ENCODE measurements at places on chromosomes 7 and 10.

GRCh38 chr7:32062150-32062549 lies 8.1 kb downstream of the PDE1C start:
- no peak for DNase-seq

DNA sequence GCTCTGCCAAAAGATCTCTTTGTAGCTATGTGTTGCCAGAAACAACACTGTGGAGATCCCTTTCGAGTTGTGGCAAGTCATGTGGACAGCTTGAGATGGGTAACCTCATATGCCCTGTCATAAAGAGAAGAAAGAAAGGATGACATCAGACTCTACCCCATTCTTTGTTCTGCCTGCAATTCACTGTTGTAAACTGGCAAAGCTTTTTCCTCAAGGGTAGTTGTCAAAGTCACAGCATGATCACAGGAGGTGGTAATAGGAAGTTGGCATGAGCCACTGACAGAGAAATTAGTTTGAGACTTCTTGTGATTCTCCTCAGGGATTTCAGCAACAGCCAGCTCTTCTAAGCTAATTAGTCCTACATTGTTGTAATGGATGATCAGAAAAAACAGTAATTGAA lies 19.4 kb upstream of the MINDY3 start:
- no peak for DNase-seq

DNA sequence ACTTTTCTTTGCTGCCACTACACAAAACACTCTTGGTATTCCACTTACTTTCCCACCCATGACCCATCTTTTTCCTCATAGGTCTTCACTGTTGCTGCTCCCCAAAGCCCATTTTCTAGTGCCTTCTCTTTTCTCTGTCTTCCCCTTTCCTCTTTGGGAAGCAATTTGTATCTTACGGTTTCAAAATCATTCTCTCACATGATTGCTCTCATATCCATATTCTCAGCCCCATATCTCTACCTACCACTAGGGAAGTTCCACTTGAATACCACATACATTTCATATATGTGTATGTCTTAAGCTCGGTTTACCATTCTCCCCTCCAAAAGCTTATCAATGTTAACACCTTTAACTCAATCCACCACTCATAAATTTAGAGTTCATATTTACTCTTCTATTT lies 3.2 kb upstream of the UBE2D1 start:
- no peak for DNase-seq

DNA sequence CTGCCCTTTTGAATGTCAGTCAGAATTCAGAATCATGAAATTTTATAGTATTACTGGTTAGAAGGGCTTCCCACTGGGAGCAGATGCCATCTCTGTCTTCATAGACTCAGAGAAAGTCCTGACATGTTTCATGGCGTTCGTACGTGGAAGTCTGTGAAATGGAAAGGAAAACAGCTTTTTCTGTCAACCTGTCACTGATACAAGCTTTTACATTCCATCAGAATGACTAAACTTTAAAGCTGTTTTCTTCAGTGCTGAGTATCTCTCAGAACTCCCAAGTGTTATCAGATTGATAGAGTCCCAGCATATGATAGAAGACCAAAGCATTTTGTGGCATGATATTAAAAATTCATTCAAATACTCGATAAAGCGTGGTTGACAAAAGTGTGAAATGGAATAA lies 726.7 kb upstream of the GALNT17 start:
- no peak for DNase-seq

DNA sequence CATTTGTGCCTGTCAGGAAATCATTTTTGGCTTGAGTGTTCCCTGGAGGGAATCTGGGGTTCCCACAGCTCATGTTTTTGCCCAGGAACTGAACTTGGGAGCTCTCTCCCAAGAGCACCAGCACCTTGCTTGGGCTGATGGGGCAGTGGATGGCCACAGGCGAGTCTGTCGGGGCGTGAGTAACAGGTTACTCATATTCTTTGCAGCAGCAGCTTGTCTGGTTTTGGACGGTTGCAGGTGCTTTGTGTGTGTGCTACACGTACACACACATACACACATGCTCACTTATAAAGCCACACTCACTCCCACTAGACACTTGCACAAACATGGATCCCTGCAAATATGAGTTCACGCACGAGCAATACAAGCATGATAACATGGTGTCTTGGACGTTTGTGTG lies 2.9 kb upstream of the PALD1 start:
- DNase-seq: no peak

DNA sequence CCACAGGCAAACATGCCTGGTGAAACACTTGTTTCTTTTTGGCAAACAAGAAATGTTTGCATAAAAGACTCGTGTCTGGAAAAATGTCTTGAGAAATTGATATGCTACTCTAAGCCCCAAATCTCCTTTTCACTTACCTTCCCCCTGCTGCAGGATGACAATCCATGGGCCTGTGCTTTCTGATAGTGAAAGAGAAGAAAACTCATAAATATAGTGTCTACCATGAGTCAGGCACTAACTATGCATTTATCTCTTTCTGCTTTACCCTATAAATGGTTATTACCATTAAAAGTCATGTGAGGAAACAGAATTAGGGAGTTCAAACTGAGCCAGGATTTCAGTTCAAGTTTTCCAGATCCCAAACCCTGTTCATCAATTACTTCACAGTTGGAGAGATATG lies 6.6 kb upstream of the TARP start:
- DNase-seq: no peak

- DNase-seq: no peak
These were observed 935 bp downstream of the ZNF273 start for GRCh38 chr7:64904008-64904407.

- DNase-seq: no peak
These were observed 70.0 kb upstream of the HGF start for GRCh38 chr7:81839708-81840369.

GRCh38 chr7:74403521-74404387 lies 50.0 kb upstream of the GTF2IRD1 start:
- no peak for DNase-seq

DNA sequence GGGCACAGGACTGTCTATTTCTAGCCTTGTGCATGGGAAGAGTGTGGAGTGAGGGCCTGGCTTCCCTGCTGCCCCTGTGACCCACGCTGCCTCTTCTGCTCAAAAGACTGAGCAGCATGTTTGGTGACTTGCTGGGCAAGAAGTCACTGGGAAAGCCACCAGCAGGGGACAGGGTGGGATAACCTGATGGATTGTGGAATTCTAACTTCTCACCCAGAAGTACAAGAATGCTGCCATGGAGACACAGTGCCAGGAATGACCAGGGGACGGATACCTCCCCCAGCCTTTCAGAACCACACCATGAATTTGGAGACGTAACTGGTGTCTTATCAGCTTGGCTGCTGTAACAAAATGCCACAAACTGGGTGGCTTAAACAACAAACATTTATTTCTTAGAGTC lies 28.4 kb downstream of the GALNTL5 start:
- no peak for DNase-seq

- no peak for DNase-seq
These were observed 53.5 kb downstream of the ABLIM1 start for GRCh38 chr10:114604357-114605130.

All from left hindlimb (tissue), 1 donor.